ENCODE measurements at places on chromosomes 4 and X.

DNA sequence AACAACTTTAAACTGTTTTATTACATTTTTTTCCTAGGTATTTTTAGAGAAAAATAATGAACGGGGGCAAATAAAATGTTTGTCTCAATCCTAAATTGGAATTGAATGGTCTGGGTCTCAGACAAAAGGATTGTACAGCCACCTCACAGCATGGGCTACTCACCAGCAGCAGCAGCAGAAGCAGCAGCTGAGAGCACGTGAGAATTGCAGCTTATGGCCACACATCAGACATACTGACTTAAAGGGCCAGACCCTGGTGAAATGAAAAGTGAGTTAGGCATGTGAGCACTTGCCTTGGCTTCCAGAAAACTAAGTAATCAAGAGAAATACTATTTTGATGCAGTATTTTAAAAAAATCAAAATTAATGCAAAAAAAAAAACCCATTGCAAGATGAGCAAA, 56.6 kb downstream of the AASDH start:
- DNase-seq, result no peak

DNA sequence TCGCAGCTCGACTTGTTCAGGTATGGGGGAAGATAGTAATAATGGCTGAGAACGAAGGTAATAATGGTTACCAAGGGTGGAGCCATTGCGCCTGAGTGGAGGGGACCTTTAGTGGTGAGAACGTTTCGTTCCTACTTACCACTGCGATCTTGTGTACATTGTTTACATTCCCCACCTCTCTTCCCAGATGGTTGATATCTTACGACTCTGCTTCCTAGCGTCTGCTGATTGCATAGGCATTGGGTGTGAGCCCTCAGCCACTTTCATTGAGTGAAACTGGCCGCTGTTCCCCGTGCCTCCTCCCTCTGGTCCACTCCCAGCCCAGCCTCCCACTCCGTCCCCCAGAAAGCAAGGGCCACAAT, 850 bp downstream of the IGBP1 start:
- no peak for DNase-seq

GRCh38 chr4:136750897-136751296, 781.4 kb downstream of the PCDH18 start:
- DNase-seq, result no peak

DNA sequence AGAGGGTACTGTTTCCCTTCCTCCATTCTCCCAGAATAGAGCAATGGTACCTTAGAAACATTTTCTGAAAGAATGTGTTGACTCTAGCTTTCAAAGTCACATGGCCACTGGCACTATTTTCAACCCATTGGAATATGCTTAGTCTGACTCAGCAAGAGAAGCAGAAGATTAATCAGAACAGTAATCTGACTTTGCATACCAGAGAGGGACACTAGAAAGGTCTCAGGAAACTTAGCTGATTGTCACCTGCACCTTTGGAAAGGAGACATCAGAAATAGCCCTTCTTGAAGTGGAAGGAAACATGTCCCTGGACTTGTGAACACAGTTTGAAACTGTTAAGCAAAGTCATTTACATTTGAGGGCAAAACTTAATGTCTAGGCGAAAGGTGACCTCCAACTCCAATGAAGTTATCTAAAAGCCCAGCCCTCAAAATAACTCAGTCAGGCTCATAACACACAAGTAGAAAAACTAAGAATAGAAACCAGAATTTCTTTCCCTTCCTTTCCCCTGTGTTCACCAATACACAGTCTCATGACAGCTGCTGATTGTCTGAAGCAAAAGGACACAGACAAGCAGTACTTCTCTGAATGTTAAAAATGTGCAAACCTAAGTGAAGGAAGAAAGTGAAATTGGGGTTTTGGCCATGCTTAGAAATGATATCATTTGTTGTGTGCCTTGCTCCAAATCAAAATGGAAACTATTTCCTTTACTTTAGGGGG, 270.8 kb downstream of the GRIA3 start:
- no peak for DNase-seq

GRCh38 chrX:118115953-118116712, 477 bp downstream of the KLHL13 start:
- no peak for DNase-seq

DNA sequence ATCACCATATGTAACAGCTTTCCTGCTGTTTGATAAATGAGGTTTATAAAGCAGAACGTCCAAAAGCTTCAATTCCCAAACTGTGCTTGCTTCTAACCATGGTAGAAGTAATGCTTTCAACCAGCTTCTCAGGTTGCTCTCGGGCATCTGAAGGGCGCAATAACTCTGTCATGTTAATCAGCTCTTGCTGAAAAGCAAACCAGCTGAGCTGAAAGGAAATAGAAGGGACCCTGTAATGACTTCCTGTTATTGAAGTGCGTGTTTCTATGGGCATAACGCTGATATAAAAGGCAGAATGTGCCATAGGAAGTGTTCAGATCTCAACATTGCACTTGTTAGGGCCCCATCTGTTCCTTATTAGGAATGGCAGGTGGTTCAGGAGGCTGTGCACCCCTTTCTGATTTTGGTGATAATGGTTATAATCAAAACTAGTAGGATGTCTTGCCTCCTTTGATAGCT, 21.2 kb downstream of the HERC3 start:
- no peak for DNase-seq

GRCh38 chrX:42869659-42870476, 91.9 kb upstream of the PPP1R2C start:
- DNase-seq, result peak; percentile 1

- no peak for DNase-seq
Observed at GRCh38 chr4:188300385-188300784, 161.1 kb downstream of the TRIML1 start.

GRCh38 chr4:5931526-5931925, 38.6 kb upstream of the CRMP1 start:
- DNase-seq, result no peak

DNA sequence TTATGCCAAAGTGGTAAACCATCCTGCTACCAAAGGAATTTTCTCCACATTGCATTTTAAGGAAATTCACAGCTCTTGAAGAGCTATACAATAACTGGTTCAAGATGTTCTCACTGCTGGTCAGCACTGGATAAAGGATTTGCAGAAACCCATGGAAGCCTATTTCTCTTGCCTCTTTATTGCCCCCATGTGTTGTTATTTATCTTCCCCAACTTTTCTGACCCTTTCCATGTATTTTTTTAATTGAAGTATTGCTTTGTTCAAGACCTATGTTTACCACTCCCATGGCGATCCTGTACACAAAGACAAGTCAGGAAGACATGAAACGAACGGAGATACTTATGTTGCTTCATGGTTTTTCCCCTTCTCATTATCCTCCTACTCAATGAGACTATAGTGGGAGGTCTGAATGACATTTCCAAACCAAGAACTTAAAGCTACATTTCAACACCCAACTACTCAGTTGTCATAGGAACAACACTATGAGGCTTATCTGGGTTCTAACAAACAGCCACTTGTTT, 566.4 kb upstream of the DIPK2B start:
- DNase-seq, result no peak

GRCh38 chr4:20318909-20319277, 67.2 kb downstream of the SLIT2 start:
- no peak for DNase-seq

- DNase-seq, result no peak
Observed at GRCh38 chr4:2824836-2825381, 18.7 kb upstream of the ADD1 start.

- no peak for DNase-seq
Observed at GRCh38 chrX:41599507-41599906, 89.3 kb upstream of the GPR34 start.

- no peak for DNase-seq
Observed at GRCh38 chr4:90582087-90582486, 454.9 kb downstream of the CCSER1 start.

GRCh38 chrX:144297221-144297620, 413.4 kb downstream of the UBE2NL start:
- no peak for DNase-seq

DNA sequence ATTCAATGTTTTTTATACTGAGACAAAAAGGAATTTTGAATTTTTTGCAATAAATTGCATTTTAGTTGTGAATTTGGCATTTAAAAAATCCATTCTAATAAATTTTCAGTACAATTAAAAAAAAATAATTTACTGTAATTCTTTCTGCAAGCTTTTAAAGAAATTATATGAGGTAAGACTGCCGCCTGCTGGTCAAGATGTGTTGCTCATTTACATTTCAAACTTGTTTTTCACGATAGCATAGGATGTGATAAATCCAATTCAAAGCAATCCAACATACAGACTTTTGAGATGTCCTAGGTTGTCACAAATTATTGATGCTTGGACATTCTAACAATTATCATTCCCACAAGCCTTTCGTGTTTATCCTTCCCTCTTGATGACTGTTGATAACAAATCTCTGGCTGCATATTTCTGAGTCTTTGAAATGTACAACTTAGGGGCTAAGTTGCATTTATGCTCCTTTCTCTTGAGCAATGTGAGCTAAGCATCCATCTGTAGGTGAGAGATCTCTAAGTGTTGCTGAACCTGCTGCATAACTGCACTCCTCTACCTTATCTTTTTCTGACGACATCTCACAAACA, 21.7 kb upstream of the MFAP3L start:
- DNase-seq, result no peak

DNA sequence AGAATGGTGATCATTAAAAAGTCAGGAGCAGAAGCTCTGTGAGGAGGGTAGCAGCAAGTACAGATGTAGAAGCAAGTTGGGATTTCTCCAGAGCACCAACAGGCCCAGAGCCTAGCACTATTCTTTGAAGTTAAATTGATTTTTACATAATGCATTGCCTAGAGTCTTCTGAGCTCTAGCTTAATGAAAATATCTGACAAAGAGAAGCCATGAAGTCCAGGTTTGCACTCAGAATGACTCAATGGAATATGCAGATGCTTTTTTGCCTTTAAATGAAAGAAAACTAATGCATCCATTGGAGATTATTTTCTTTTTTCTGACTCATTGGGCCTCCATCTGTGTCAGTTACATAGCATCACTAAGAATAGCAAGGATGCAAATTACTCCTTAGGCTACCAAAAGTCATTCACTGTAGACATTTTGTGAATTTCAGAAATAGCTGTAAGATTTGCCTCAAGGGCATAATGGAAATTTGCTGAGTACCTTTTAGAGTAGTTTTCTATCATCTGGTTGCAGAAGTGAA, 91.0 kb downstream of the EDA2R start:
- DNase-seq, result no peak

GRCh38 chr4:42703813-42704212, 46.9 kb upstream of the ATP8A1 start:
- no peak for DNase-seq

GRCh38 chr4:143391261-143391660, 54.6 kb downstream of the GAB1 start:
- DNase-seq, result no peak

DNA sequence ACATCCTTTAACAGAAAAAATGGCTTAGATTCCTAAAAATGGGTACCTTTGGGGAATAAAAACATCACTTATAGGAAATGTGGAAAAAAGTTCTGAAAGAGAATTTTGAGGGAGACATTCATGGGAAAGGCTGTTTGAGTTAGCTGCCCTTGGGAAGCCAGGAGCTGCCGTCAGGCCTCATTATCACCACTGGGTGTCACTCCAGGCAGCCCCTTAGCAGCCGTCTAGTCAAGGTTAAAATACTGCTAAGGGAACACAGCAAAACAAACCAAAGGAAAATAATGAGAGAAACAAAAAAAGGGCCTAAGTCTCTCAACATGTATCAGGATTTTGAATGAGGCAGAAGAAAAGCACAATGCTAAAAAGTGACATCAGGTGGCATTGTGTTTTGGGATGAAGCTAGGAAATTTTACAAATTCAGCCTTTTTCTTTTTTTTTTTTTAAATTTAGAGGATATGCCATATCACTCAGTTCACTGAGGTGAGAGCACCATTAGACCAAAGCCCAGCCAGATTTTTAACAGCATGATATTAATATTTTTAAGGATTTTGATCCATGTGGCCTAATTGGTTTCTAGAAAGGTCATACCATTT, 235.3 kb downstream of the GPAT3 start:
- DNase-seq, result no peak

- no peak for DNase-seq
Observed at GRCh38 chrX:56974408-56974807, 20.9 kb downstream of the SPIN3 start.

DNA sequence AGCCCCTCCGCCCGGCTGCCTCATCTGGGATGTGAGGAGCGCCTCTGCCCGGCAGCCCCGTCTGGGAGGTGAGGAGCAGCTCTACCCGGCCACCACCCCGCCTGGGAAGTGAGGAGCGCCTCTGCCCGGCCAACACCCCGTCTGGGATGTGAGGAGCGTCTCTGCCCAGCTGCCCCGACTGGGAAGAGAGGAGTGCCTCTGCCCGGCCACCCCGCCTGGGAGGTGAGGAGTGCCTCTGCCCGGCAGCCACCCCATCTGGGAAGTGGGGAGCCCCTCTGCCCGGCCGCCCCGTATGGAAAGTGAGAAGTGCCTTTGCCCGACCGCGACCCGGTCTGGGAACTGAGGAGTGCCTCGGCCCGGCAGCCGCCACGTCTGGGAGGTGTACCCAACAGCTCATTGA, 74.3 kb upstream of the TNIP3 start:
- DNase-seq, result no peak

GRCh38 chr4:112492321-112492720, 23.7 kb downstream of the NEUROG2 start:
- DNase-seq, result no peak

DNA sequence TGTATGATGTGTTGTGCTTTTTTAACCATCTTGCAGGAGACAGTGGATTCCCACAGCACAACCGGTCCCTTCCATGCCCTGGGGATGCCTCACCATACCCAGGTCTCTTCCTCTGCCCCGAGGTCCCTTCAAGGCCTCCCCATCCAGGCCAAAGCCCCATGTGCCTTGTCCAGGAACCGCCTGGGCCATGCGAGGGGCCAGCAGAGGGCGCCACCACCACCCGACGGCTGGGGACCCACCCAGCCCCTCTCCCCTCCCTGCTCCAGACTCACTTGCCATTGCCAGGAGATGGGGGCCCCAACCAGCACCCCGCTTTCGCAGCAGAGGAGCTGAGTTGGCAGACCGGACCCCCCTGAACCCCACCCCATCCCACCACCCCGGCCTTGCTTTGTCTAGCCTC, 485.5 kb downstream of the TRAM1L1 start:
- DNase-seq, result no peak

Data from stimulated activated CD8-positive, alpha-beta memory T cell treated with anti-CD3 and anti-CD28 coated beads, Interleukin-15, amount 100 ng/mL, for 48 hours (primary cell).